T-helper 22 cell (primary cell): ENCODE measurements at places on chromosomes 12 and 14.

- DNase-seq = no peak
These were observed 161.5 kb downstream of the ETV6 start for GRCh38 chr12:11811008-11811407.

DNA sequence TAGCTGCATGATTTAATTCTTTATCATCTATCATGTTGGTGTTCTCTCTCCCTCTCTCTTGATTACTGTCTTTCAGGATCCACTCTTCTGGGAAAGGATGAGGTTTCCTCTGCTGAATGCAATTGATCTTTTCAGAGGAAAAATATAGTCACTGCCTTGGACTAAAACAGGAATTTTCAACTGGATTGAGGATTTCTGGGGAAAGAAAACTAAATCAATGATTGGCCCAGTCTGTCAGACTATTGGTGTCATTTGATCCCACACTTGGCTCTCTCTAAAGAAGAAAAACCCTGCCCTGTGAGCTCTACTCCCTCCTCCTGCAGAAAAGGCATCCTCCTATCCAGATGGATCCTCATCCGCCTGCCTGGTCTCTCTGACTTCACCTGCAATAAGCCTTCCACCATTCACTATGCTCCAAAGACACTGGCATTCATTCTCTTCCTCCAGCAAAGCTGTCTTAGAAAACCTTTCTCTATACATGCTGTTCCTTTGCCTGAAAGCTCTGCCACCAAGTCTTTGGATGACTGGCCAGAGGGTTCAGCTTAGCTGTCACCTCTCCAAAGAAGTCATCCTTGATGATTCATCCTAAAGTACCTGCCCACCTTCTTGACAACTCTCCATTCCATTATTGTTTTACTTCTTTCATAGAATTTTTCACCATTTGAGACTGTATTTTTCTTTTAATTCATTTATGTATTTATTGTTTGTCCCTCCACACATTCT lies 127.7 kb upstream of the CAND1 start:
- no peak for DNase-seq

GRCh38 chr14:27836386-27836785 lies 930.2 kb upstream of the FOXG1 start:
- no peak for DNase-seq

DNA sequence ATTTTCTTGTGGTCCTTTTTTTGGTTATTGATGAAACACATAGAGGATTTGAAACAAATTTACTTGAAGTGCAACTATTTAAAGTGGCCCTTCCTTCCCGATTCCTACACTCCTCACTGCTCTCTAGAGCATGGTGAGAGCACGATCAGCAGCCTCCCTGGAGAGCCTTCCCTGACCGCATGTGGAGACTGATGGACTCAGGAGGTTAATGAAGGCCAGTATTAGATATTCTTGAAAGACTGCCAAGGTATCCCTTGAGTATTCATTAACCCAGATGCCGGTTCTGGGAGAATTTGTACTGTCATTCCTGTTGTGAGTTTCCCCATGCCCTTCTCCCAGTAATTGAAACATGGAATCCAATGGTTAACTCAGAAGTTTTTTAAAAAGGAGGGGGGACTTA lies 102.8 kb upstream of the FGD4 start:
- DNase-seq = no peak

GRCh38 chr14:96119947-96120346 lies 80.8 kb downstream of the C14orf132 start:
- no peak for DNase-seq

DNA sequence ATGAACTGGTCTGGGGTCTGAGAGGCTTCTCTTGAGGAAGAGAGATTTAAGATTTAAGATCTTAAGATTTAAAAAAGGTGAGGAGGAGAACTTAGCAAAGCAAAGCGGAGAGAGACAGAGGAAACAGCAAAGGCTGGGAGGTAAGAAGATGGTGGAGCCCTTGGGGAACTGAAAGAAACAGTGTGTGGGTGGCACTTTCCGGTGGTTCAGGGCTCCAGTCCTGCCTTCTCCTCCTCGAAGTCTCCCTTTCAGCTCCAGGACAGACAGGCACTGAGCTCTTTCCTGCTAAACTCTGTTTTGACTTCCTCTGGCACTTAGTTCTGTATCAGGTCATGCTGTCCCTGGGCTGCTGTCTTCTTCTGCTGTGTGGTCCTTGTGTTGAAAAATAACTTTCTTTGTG lies 298.7 kb upstream of the SRRM4 start:
- DNase-seq = no peak

- no peak for DNase-seq
These were observed 92.2 kb upstream of the ATF7IP start for GRCh38 chr12:14272956-14273912.

DNA sequence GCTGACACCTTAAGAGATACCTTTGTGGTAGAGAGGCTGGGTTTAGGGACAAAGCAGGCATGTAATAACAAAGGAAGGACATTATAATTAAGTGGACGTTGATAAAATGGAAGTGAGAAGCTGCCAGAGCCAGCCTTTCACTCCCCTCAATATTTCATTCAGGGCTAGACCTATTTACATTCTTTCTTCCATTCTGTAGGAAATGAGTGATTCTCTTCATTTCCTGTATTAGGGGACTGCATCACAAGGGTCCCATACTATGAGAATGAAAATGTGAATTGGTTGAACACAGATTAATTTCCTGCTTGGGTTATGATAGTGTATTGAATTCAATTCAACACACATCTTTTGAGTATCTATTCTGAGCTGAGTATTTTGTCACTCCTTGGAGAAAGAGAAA lies 143.0 kb downstream of the OTOGL start:
- no peak for DNase-seq

DNA sequence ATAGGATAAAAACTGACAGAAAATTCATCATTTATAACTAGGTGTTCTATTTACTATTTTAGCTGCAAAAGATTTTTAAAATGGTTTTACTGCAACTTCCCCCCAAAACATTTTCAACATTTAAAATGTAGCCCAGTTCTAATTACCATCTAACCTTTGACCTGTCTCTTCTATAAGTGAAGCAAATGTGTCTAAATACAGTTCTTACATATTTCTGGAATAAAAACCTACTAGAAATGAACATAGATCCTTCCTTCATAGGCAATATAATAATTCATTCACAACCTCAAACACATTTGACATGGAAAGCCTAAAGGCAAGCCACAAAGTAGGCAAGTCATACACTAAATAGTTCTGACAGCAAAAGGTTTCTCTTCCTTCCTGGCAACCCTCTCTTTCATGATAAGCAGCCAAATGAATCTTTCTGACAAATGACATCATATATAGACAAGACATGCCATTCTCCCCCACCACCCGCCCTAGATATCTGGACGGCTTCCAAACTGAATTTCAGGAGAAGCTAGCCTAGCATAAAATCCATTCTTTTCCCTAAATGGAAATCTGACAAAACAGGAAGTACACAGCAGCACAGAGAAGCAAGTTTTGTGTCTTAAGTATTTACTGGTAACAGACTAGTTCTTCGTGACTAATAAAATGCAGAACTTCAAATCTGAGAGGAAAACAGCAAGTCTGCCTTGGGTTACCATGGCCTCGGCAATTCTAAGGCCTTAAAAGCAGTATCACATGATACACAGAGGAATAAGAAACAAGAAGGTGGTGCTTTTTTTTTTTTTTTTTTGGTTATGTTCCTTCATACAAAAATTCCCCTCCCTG lies 17.2 kb upstream of the ARID4A start:
- DNase-seq = no peak

GRCh38 chr14:104596927-104597351 lies 7.6 kb downstream of the TMEM179 start:
- no peak for DNase-seq

DNA sequence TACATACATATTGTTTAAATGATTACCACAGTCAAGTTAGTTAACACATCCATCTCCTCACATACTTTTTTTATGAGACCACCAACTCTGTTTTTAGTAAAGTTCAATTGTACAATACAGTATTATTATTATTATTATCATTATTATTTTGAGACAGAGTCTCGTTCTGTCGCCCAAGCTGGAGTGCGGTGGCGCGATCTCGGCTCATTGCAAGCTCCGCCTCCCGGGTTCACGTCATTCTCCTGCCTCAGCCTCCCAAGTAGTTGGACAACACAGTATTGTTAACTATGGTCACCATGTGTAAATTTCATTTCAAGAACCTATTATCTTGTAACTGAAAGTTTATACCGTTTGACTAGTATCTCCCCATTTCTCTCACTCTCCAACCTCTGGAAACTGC lies 942.0 kb upstream of the FBXO33 start:
- DNase-seq = no peak

DNA sequence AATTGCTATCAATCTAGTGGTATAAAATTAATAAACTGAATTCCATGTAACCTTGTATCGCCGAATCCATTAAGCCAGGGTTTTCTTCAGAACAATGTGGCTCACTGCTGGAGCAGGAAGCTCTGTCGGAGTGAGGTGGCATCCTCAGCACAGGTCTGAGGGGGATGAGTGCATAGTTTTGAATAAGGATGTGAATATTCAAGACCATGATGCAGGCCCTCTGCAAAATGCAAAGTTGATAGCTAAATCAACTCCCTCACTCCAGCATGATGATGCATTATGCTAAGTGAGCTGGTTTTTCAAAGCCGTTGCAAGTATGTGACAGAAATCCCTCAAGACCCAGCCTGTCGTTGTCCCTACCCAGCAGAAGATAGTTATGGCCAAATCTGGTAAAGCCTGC lies 53.0 kb downstream of the TRIM9 start:
- no peak for DNase-seq

DNA sequence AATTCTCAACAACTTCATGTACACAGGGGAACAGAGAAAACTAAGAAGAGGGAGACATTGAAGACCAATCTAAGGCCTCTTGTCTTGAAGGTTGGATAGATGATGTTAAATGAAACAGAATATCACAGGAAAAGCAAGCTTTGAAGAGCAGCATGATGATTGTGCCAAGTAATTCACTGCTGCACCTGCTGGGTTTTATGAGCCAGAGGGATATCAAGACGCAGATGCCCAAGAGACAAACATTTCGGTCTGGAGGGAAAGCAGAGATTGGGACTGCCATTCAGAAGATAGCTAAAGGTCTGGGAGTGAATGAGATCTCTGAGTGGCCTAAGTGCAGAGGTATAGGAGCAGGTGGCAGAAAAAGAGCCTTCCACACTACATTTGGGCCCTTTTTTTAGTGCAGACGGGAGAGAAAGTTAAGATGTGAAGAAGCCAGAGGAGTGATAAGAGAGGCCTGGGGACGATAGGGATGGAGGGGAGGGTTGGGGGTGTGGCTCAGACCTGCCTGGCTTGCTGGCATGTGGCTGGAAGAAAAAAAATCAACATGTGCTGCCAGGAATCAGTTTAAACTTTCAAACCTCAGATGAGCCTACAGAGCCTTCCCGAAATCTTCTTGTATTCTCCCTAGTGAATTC lies 200.6 kb downstream of the AEBP2 start:
- DNase-seq = no peak

DNA sequence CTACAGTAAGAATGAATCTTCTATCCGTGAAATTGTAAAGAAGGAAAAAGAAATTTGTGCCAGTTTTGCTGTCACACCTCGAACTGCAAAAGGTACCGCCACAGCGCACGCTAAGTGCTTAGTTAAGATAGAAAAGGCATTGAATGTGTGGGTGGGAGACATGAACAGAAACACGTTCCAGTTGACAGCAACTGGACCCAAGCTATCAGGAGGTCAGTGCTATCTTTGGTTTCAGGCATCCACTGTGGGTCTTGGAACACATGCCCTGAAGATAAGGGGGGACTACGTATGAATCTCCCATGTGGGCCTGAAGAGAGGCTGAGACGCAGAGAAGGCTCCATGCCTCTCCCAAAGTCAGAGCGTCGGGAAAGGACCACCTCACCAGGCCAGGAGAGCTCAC lies 9.8 kb downstream of the IFFO1 start:
- DNase-seq = no peak

DNA sequence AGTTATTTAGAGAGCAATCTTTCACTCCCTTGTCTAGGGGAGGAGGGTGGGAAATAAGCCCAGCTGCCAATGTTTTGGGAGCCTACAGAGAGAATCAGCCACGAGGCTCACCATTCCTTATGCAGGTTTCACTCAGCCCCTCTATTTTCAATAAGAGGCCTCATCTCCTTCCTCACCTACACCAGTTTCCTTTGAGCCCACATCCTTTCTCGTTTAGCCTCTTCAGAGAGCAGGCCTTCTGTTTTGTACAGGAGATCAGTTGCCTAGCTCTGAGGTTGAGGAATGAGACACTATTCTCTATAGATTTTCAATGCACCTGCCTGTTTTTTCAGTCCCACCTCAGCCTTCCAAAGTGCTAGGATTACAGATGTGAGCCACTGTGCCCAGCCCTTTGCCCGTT lies 17.9 kb downstream of the SNAPC1 start:
- no peak for DNase-seq

- no peak for DNase-seq
These were observed 868.4 kb downstream of the DIO2 start for GRCh38 chr14:79342942-79343341.
